GM12878 (cell line): ENCODE measurements at places on chromosomes 2 and 18. TPM values are rescaled to one million over a fixed set of nuclear protein-coding genes. Genes with fewer than 3 reads are reported as not detected.

GRCh38 chr2:214014551-214015220, 396.2 kb upstream of the VWC2L start:
- DNase-seq, result no peak

TNS1 gene
- 0.44 and 0.80 TPM in 2 replicates for total RNA-seq

GRCh38 chr18:61831071-61831470, 61.7 kb downstream of the RNF152 start:
- no peak for DNase-seq

REEP1 gene
- 0.11 TPM in 1 of 2 replicates, not detected in the other for total RNA-seq

GRCh38 chr2:222357930-222358329, 59.1 kb upstream of the PAX3 start:
- no peak for DNase-seq

DNA sequence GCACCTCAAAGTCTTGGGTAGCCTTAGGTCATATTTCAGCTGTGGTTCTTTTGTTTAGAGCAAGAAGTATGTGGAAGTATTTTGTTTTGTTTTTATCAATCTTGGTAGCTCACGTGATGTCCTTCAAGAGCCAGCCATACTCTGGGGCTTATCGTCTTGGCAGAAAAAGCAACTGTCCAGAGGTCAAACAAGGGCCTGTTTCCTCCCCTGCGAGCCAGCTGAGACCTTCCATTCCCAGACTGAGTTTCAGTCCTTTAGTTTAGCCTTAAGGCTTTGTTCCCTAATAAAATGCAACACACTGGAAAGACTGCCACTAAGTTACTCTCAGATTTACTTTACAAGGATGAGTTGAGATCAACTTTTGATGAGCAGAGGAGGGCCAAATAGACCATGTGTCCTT, 63.5 kb downstream of the TXNL1 start:
- DNase-seq, result no peak

POU3F3 gene
- not detected in 2 replicates for total RNA-seq

POTEI gene
- 0.11 and 0.13 TPM in 2 replicates for total RNA-seq

DNA sequence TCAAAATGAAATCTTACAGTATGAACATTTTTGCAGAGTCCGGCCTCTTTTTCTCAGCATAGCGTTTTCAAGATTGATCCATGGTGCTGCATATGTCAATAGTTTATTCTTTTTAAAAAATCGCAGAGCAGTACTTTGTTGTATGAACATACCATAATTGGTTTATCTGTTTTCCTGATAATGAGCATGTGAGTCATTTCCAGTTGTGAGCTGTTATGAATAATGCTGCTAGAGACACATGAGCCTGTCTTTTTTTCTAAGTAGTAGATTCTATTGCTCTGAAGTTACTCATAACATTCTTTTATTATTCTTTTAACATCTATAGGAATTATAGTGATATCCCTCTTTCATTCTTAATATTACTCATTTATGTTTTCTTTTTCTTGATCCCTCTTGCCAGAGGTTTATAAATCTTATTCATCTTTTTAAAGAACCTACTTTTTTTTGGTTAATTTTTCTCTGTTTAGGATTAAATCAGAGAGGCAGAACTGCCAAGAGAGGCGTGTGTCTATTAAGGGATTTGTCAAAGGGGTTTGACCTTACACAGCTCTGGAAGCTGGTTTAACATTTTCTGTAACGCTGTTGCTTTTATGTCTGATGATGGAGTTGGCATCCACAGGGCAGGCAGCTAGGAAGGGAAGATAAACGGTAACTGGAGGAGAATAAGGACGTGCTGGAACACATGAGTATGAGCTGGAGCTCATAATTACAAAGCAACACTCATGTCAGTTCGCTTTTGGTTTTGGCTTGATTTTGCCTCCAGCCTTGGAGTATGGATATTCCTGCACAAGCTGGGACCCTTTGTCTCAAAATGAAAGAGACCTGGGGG, 47.4 kb downstream of the MGAT5 start:
- no peak for DNase-seq

GRCh38 chr18:45166836-45167551, 448.3 kb upstream of the SLC14A2 start:
- no peak for DNase-seq

CYP1B1 gene
- total RNA-seq, result 9.0 and 10.1 TPM in 2 replicates

RALB gene
- 21.7 and 22.5 TPM in 2 replicates for total RNA-seq

PARD6G gene
- total RNA-seq, result 1.4 and 2.0 TPM in 2 replicates

AGPS gene
- 54.1 and 54.2 TPM in 2 replicates for total RNA-seq
